ENCODE measurements at places on chromosomes 1 and 21. TPM values are rescaled to one million over a fixed set of nuclear protein-coding genes. Genes with fewer than 3 reads are reported as not detected.

DDR2 gene
- total RNA-seq: 0.45 TPM

IGSF5 gene
- not detected for total RNA-seq

GPATCH3 gene
- total RNA-seq: 14.2 TPM

DNA sequence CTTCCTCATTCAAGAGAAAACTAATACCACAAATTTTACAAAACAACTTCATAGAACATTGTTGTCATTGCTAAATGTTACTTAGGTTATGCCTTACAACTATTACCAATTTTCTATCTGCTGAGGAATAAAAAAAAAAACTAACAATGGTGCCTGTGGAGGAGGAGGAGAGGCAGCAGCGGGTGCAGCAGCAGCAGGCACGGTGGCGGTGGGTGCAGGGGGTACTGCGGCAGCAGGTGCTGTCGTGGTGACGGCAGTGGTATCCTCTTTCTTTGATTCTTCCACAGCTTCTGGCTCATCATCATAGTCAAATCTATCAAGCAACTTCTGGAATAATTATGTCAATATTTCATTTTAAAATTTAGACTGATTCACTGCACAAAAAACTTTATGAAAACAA, 35.5 kb downstream of the SCAF4 start:
- H3K27me3 ChIP-seq: no peaks in the 10 kb centered on the region
- H3K4me3 ChIP-seq: no peak overlapping the region
- no peak overlapping the region for H3K27ac ChIP-seq

DNA sequence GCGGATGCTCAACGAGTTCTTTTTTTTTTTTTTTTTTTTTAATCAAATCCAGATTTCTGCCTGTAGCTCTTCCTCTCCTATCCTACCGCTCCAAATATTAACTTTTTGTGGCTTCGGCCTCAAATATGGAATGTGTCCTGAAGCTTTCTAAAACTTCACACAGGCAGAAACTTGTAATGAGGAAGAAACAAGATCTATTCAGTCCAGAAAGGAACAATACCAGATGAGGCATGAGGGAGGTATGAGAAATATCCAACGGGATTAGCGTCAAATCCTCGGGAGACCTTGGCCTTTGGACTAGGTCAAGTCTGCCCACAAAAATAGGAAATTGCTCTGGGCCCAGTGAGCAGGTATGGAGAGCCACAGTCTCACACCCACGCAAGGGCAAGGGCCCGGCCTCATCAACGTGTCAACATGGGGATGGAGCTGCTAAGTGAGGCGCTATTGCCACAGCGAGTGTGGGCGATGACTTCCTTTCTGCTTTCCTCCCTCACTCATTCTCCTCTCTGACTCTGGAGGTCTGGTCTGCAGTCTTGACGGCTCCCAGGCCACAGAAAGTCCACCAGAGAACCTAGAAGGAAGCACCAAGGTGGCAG, 66.6 kb downstream of the BCAR3 start:
- peaks cover 43% of the 10 kb centered on the region for H3K27me3 ChIP-seq
- H3K27ac ChIP-seq: peak overlapping the region; percentile 84
- no peaks in the 10 kb centered on the region for H3K36me3 ChIP-seq
- peak; percentile 63 for DNase-seq
- peaks cover 17% of the 10 kb centered on the region for H3K4me1 ChIP-seq

GRCh38 chr1:6727535-6727934, 25.9 kb upstream of the DNAJC11 start:
- H3K4me1 ChIP-seq: peaks cover 3% of the 10 kb centered on the region
- peaks cover 3% of the 10 kb centered on the region for H3K27me3 ChIP-seq
- no peaks in the 10 kb centered on the region for H3K36me3 ChIP-seq
- H3K4me3 ChIP-seq: no peak overlapping the region
- peak; percentile 87 for DNase-seq

- H3K27me3 ChIP-seq: peaks cover 3% of the 10 kb centered on the region
- no peak overlapping the region for H3K4me3 ChIP-seq
- H3K36me3 ChIP-seq: peaks cover 6% of the 10 kb centered on the region
- DNase-seq: no peak
- H3K4me1 ChIP-seq: no peaks in the 10 kb centered on the region
These were observed 1.2 kb downstream of the KRTAP10-4 start for GRCh38 chr21:44574457-44575306.

DNA sequence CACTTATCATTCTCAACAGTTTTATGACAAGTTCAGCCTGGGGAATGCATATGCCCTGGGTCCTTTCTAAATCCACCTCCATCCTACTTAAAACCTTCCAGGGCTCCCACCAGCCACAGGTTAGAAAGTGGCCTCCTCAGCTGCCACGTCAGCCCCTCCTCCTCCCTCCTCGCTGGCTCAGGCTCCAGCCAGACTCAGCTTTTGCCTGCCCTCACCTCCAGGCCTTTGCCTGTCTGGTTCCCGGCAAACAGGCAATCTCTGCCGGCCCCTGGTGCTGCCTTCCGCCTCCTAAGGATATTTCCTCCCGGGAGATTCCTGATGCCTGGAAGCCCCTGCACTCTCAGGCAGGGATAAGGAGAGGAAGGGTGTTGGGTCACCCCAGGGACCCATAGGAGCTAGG, 9.5 kb downstream of the RHBG start:
- H3K27ac ChIP-seq: no peak overlapping the region
- no peaks in the 10 kb centered on the region for H3K36me3 ChIP-seq
- H3K4me3 ChIP-seq: no peak overlapping the region
- no peaks in the 10 kb centered on the region for H3K4me1 ChIP-seq
- H3K27me3 ChIP-seq: peaks cover 10% of the 10 kb centered on the region

GRCh38 chr1:118862755-118863154, 125.4 kb downstream of the TBX15 start:
- H3K27ac ChIP-seq: no peak overlapping the region
- no peak overlapping the region for H3K4me3 ChIP-seq
- no peaks in the 10 kb centered on the region for H3K36me3 ChIP-seq
- H3K4me1 ChIP-seq: no peaks in the 10 kb centered on the region
- no peaks in the 10 kb centered on the region for H3K27me3 ChIP-seq
- DNase-seq: no peak
